ENCODE measurements at places on chromosomes 6 and 20. TPM values are rescaled to one million over a fixed set of nuclear protein-coding genes. Genes with fewer than 3 reads are reported as not detected.

- no peak for DNase-seq
These were observed 140.7 kb upstream of the BMP2 start for GRCh38 chr20:6626805-6627204.

The TOMM6 gene
- total RNA-seq, result 130 TPM

- DNase-seq, result peak; percentile 57
These were observed 699 bp upstream of the HSPA1B start for GRCh38 chr6:31826793-31827285.

The PI16 gene
- total RNA-seq, result 7.3 TPM

The ESR1 gene
- total RNA-seq, result 1.2 TPM

- DNase-seq, result no peak
These were observed 324.2 kb upstream of the CITED2 start for GRCh38 chr6:139698526-139699176.

DNA sequence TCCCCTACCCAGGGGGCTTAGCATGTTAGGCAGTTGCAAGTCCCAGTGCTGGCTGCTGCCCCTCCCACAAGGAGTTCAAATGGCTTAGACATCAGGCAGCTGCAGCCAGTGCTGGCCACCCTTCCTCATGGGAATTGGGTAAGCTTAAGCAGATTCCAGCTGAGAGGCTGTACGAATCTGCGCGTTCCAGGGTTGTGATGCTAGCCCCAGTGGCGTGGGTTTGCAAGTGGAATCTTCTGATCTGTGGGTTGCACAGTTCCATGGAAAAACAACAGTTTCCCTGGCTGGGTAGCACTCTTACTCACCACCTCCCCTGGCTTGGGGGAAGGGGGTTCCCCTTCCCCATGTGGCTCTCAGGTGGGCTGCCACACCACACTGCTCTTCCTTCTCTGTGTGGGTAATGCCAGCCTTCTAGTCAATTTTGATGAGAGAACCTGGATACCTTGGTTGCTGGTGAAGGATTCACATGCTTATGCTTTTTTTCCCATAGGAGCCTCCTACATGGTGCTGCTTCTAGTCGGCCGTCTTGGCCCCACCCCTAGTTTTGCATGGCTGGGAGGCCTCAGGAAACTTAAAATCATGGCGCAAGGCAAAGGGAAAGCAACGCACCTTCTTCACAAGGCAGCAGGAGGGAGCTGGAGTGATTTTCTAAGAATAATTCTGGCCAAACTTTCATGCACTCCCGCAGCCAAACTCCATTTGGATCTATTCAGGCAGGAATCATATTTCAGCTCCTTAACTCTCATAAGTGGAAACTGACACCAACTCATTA lies 13.0 kb downstream of the DYNLT2 start:
- no peak for DNase-seq

The ZBP1 gene
- 51.9 TPM for total RNA-seq

DNA sequence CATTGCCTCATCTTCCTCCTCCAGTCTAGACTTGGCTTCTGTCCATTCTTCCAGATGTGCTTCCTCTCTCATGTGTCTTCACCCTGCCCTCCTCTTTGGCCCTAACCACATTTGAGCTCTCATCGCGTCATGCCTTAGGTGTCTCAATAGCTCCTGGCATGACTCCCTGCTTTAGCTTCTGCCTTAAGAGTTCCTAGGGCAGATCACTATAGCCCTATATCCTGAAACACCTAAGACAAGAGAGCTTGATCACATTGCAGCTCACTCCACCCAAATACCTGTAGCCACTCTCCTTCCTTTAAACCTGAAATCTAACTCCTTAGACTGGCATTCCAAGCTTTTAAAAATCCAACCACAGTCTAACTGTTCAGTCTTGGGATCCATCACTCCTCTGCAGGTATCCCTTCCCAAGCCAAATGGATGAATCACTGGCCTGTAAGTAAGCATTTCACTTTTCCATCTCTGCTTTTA lies 69.0 kb upstream of the STXBP5 start:
- DNase-seq, result no peak

The GTPBP2 gene
- 107 TPM for total RNA-seq

GRCh38 chr6:53718597-53719460 lies 53.3 kb upstream of the KLHL31 start:
- peak; percentile 38 for DNase-seq

DNA sequence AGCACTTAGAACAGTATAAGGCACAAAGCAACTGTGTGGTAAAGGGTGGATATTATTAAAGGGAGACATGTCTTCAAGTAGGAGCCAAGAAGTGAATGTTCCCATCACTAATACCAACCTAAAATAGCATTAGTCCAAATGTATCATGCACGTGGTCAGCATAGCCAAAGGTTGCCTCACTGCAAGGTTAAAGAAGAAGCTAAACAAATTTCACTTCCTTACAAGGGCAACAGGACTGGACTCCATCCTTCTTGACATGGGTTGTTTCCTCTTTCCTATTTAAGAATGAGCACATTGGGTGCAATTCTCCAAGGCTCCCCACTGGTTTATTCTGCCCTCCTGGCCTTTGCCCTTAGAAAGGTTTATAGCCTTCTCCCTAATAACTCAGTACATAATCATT lies 186.7 kb downstream of the PHACTR1 start:
- DNase-seq, result no peak

The IRAK1BP1 gene
- total RNA-seq, result 2.1 TPM

GRCh38 chr6:9420316-9421015 lies 985.1 kb upstream of the SLC35B3 start:
- DNase-seq, result no peak

GRCh38 chr6:35238843-35239289 lies 20.7 kb upstream of the ZNF76 start:
- no peak for DNase-seq

The CDYL gene
- 30.5 TPM for total RNA-seq

DNA sequence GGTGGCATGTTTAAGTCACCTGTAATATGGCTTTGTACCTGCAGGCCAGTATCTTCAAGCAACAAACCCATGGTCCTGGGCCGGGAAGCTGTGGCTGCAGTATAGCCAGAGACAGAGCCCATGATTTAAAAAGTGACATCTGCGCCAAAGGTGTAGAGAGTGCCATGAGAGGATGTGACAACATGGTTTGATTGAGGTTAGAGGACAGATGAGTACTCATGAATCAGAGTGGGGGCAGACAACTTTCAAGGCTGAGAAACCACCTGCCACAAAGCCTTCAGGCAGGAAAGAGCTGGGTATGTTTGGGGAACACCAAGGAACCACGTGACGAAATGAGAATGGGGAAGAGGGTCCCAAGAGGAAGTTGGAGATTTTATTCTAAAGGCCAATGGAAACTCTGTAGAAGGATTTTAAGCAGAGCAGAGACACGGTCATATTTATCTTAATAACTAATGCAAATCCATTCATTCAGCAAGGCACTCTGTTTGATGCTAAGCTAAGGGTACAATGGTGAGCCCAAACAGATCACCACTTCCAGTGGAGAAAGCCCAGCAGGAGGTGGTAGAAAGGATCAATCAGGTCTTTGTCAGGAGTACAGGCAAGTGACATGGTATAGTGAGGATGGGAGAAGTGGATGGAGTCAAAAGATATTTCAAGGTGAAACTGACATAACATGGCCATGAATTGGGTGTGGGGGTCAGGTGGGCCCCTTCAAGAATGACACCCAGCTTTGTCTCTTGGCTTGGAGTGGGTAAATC lies 3.4 kb upstream of the MICAL1 start:
- peak; percentile 59 for DNase-seq

The VPS52 gene
- total RNA-seq, result 53.1 TPM

DNA sequence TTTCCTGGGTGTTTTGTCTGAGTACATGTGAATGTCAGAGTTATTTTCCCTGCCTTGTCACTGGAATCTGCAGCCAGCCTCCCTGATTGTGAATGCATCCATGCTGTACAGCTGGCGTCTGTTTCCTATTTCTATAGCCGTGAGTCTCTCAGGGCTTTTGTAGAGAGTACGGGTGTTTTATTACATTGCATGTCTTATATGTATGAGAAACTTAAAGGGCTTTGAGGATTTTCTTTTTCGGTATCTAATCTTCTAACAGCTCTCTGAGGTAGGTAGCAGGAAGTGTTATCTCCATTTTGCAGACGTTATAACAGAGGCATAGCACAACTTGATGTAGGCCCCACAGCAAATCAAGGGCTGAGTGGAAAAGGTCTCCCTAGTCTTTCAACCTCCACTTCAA lies 272.9 kb downstream of the PRL start:
- no peak for DNase-seq

The ZNF165 gene
- 0.50 TPM for total RNA-seq

DNA sequence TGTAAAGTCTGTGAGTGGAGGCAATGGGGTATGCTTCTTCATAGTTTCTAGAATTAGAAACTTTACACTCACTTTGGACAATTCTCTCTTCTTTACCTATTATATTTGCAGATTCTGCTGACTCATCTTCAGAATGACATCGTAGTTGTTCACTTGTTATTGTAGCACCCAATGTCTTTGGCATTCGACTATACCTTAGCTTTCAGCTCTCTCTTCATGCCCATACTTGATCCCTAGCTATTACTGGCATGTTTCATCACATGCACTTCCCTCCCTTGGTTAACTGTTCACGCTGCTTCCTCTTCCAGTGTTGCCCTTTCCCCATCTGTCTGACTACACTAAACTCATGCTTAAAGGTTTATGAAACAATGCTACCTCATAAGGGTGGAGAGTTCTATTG lies 298.1 kb upstream of the TCF21 start:
- DNase-seq, result no peak

DNA sequence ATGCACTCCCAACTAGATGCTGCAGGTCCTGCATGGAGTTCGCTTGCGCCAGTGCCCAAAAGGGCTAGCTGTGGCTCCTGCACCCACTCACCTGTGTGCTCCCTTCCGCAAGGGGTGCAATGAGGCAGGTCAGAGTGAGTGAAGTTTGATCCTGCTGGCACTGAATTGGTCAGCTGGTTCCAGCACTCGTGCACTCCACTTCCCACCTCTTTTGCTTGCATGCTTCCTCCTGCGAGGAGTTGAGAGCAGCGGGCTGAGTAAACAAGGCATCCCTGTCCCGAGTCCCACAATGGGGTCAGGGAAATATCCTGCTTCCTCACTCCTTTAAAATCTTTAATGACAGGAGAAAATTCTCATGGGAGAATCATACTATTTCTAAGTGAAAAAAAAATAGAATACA lies 86.2 kb downstream of the LCA5 start:
- no peak for DNase-seq

The PAK5 gene
- not detected for total RNA-seq

The HLA-DQA2 gene
- total RNA-seq, result not detected

GRCh38 chr6:18034798-18035202 lies 47.4 kb upstream of the KIF13A start:
- no peak for DNase-seq

DNA sequence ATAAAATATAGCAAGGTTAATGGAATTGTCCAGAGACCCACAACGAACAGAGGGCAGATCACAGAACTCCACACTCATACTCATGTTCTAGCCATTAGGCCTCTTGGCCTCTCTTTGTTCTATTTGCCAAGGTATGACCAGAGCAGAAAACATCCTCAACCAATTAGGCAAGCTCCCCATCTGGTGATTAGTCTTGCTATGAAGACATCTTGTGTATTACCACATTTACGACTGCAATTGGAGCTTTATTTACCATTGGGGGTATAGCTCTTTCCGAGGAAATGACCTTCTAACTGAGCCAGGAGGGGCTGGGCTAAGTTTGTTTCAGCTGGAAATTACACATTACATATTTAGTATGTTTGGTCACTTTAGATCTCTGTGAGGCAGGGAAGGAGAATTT lies 593.9 kb downstream of the CD109 start:
- DNase-seq, result no peak

The NNAT gene
- not detected for total RNA-seq

DNA sequence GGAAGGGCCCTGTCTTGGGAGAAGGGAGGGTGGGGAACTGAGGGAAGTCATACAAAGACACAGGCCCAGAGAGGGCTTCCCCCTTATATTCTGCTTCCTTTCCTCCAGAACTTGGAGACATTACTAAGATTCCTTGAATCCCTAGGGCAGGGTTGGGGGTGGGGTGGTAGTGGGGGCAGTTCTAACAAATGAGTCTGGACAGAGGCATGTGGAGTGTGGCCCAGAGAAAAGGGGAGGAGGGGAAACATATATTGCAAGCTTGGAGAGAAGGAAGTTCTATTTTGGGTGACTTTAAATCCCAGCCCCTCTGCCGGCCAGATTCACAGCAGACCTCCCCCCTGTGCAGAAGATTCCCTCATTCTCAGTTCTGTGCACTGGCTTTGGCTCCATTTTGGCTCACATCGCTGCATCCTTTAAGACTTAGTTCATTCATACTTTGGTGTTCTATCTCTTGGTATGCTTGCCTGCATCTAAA lies 43.7 kb downstream of the DAAM2 start:
- DNase-seq, result no peak

DNA sequence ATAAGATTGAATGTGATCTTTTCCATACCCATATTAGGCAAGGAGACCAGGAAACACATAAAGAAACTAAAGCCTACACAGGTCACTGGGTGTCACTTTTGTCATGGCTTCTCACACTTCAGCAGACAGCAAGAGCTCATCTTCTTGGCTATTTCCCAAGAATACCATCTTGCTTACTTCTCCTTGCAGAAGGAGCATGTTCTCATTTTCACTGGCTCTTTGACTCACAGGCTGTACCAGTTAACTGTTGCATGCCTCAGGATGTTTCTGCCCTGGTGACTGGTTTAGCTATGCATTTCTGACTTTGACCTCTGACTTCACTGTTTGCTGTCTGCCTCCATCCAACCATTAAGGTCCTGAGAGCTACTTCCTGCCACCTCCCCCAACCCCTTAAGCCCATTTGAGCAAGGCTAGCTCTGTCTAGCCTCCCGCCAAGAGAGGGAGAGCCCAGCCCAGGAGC lies 40.3 kb upstream of the OGFRL1 start:
- DNase-seq, result no peak

The SCUBE3 gene
- total RNA-seq, result not detected

Measured in activated CD4-positive, alpha-beta memory T cell treated with anti-CD3 and anti-CD28 coated beads, Interleukin-2, amount 10 ng/mL, durations not matched to agents 7 days and 5 days (primary cell).